Spinal cord (tissue), 10 donors: ENCODE measurements at places on chromosomes 16 and 17.

GRCh38 chr16:15770107-15770506 lies 86.7 kb downstream of the MYH11 start:
- DNase-seq: no peak
- no peak overlapping the region for H3K4me3 ChIP-seq
- H3K27ac ChIP-seq: no peak overlapping the region
- H3K36me3 ChIP-seq: no peaks in the 10 kb centered on the region

DNA sequence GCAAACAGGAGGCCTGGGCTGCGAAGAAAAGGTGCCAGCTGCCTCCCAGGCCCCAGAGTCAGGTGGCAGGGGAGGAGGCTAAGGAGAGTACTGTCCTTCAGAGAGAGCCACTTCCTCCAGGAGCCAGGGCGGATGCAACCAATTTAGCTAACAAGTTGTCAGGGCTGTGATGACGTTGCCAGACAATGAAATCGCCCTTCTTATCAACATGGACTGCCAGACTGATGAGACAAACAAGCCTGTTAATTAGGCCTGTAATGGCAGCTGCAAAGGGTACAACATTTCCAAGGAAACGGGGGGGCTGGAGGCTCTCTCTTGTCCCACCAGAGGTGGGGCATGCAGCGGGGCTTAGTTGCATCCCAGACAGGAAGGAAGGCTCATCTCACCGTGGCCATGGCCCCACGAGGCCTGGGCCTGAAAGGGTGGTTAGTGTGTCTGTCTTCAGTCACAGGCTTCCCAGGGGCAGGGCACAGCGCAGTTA lies 111.8 kb downstream of the SDK2 start:
- no peaks in the 10 kb centered on the region for H3K27me3 ChIP-seq
- H3K36me3 ChIP-seq: no peaks in the 10 kb centered on the region
- H3K4me1 ChIP-seq: peaks cover 62% of the 10 kb centered on the region
- H3K4me3 ChIP-seq: no peak overlapping the region
- no peak overlapping the region for H3K27ac ChIP-seq

DNA sequence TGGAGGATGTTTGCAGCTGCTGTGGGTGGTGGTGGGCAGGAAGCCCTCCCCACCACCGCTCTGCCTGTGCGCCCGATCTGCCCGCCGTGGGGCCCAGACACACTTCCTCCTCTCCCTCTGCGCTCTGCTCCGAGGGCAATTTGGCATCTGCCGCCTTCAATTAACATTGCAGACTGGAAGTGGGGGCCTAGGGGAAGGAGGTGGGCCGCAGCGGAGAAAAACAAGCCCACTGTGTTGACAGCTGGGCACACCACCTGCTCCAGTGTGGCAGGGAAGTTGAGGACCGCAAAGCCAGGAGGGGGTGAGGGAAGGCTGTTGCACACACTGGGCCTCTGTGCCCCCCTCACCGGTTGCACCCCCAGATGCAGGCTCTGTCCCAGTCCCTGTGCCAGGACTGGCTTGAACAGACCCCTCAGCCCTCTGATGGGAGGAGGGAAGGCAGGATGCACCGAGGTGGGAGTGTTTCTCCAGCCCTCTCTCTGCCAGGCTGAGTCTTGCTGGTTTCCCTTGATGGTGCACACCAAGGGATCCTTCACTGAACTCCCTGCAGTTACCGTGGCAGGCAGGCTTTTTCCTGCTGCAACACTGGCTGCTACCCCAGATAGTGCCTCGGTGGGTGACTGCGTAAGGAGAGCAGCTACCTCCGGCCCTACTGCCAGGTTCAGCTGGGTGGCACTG lies 72.8 kb upstream of the MED9 start:
- H3K36me3 ChIP-seq: no peaks in the 10 kb centered on the region
- DNase-seq: no peak
- no peaks in the 10 kb centered on the region for H3K27me3 ChIP-seq
- H3K4me1 ChIP-seq: peaks cover 32% of the 10 kb centered on the region
- no peak overlapping the region for H3K4me3 ChIP-seq
- H3K27ac ChIP-seq: peak overlapping the region; percentile 69

GRCh38 chr16:3642397-3643094 lies 11.9 kb upstream of the DNASE1 start:
- DNase-seq: no peak
- no peak overlapping the region for H3K4me3 ChIP-seq
- H3K36me3 ChIP-seq: peaks cover 33% of the 10 kb centered on the region

DNA sequence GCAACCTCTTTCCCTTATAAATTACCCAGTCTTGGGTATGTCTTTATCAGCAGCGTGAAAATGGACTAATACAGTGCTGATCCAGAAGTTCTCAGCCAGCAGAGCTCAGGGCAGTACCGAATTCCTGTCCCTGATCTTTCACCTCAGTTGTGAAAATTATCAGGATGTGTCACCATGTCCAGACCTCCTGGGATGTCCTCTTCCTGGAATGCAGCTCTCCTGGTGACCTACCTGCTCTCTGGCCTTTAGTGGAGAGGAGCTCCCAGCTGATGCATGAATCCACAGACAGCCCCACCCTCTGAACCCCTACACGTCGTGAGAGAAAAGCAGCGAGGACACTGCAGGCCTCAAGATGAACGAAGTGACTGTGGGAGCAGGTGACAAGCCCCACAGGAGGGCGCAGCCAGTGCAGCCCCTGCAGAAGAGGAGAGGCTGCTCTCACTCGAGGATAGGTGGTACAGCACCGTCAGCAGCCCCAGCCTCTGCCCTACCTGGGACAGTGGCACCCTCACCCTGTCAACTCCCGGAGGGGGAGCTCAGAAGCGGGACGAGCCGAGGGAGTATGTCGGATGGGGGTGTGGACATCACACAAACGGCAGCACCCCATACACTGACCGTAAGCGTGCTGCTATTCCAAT lies 22.0 kb upstream of the C16orf95 start:
- no peaks in the 10 kb centered on the region for H3K27me3 ChIP-seq
- H3K36me3 ChIP-seq: peaks cover 76% of the 10 kb centered on the region
- H3K27ac ChIP-seq: no peak overlapping the region
- no peak for DNase-seq
- no peak overlapping the region for H3K4me3 ChIP-seq
- peaks cover 26% of the 10 kb centered on the region for H3K4me1 ChIP-seq
